Peyer's patch (tissue), 4 donors: ENCODE measurements at places on chromosomes 11 and 22. TPM values are rescaled to one million over a fixed set of nuclear protein-coding genes. Genes with fewer than 3 reads are reported as not detected.

DNA sequence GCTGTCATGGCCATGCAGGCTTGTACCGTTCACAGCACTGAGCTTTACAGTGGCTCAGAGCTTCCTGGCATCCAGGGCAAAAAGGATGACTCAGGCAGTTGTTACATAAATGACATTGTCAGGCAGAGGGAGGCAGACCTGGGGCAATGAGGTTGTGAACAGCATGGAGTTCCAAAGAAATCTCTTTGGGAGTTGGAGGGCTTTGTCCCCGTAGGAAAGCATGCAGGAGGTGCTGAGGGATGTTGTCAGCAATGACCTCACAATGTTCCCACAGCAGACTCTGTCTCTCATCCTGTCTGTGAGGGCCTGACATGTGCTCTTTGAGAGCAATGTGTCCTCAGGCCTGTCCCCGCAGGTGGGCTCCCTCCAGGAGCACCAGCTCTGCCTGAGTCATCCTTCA, 25.9 kb upstream of the PDE2A start:
- no peak for DNase-seq

DNA sequence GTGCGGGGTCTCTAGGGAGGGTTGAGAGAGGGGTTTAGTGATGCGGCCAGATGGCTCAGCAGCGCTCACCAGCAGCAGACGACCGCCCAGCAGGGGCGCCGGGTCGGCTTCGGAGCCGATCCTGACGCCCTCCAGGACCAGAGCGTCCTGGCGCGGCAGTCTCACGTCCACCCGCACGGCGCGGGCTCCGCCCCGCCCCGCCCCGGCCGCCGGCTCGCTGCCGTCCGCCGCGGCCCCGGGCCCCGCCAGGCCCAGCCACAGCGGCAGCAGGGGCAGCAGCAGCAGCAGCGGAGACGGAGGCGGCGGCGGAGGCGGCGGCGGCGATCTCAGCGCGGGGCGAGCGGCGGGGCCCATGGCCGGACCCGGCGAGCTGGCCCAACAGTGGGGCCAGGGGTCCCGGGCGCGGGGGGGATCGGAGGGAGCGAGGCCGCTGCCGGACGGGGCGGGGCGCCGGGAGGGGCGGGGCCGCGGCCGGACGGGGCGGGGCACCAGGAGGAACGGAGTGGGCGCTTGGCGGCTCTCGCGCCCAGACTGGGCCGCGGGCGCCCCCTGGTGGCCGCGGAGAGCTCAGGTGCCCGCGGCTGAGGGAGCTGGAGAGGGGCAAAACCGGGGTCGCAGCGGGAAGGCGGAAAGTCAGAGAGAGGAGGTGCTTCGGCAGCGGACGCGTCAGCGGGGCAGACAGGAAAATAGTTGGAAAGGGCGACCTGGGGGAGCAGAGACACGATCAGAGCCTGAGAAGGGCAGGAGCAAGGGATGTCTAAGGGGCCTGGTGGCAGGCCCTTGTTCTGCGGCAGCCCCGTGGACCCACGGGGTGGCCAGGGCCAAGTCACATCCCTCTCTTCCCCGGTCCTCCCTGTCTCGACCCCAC, at the start of gene RNF215:
Gene RNF215 (minus strand): TSS at position 452 of the 868 bp plus-strand sequence. CDS start 98 bp downstream, at position 354.
- DNase-seq: peak; percentile 91

DNA sequence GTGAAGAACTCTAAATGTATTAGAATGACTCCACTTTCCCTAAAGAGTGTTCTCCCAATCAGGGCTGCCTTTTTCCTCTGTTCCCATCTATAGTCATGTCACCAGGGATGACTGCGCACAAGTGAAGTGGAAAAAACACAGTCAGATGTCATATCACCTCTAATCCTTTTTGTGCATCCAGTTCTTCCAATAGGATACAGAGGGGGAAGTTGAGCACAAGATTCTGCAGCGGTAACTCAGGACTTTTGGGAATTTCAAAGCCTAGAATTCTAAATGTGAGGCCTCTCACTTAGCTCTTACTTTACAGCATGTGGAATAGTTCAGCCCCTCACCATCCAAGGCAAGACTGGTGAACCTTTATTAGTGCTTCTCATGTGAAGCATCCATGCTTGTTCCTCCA, 602.6 kb downstream of the NTM start:
- DNase-seq: no peak

GRCh38 chr11:17550450-17551346, 3.6 kb downstream of the OTOG start:
- DNase-seq: peak; percentile 22

- DNase-seq: no peak
Observed at GRCh38 chr11:92794783-92795182, 174.7 kb upstream of the MTNR1B start.

GRCh38 chr11:96147906-96148486, 195.0 kb downstream of the MAML2 start:
- DNase-seq: no peak

GRCh38 chr11:104657083-104657482, 241.2 kb downstream of the CASP12 start:
- no peak for DNase-seq

Gene KRTAP5-11
- not detected for total RNA-seq

Gene RIMBP3C
- total RNA-seq: 0.54 TPM

Gene MMP12
- 0.53 TPM for total RNA-seq

Gene NXPE1
- 6.6 TPM for total RNA-seq

Gene KCNJ11
- total RNA-seq: 1.7 TPM

Gene SPON1
- 26.4 TPM for total RNA-seq

Gene LRFN4
- 2.8 TPM for total RNA-seq

Gene SLC22A6
- total RNA-seq: not detected

Gene MRPL21
- 35.7 TPM for total RNA-seq

Gene CDC42EP2
- 13.2 TPM for total RNA-seq
